Smooth muscle cell of bladder (primary cell): ENCODE measurements at places on chromosomes 1 and 21. TPM values are rescaled to one million over a fixed set of nuclear protein-coding genes. Genes with fewer than 3 reads are reported as not detected.

TINAGL1 gene
- 15.1 and 21.1 TPM in 2 replicates for total RNA-seq

KPRP gene
- total RNA-seq, result not detected in 2 replicates

LCE1D gene
- total RNA-seq, result not detected in 2 replicates

MRPS6 gene
- 5.4 and 9.2 TPM in 2 replicates for total RNA-seq

TRPM2 gene
- total RNA-seq, result under 0.01 TPM in 2 replicates

PTPN22 gene
- 0.28 and 0.55 TPM in 2 replicates for total RNA-seq

CHIA gene
- total RNA-seq, result not detected in 2 replicates

GPR37L1 gene
- under 0.01 TPM in 1 of 2 replicates, not detected in the other for total RNA-seq
